ENCODE measurements at places on chromosomes 4 and X. TPM values are rescaled to one million over a fixed set of nuclear protein-coding genes. Genes with fewer than 3 reads are reported as not detected.

The SPANXA1 gene
- 3.2 TPM for total RNA-seq

GRCh38 chrX:1111601-1112300, 100.7 kb downstream of the CRLF2 start:
- no peaks in the 10 kb centered on the region for H3K27me3 ChIP-seq
- H3K4me3 ChIP-seq = no peak overlapping the region

DNA sequence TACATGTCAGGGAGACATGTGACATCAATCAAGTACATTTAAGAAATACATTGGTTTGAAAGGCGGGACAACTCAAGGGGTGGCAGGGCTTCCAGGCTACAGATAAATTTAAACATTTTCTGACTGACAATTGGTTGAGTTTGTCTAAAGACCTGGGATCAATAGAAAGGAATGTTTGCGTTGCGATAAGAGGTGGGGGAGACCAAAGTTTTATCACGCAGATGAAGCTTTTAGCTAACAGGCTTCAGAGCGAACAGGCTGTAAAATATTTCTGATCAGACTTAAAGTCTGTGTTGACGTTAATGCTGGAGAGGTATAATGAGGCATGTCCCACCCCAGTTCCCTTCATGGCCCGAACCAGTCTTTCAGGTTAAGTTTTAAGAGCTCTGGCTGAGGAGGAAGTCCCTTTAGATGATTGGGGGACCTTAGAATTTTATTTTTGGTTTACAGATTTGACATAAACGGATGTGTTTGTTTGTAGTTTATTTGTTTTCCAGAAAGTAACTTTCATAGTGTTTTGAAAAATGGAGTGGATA, 346.7 kb upstream of the RASGEF1B start:
- H3K36me3 ChIP-seq = no peaks in the 10 kb centered on the region
- H3K27me3 ChIP-seq = no peaks in the 10 kb centered on the region
- no peak overlapping the region for H3K27ac ChIP-seq
- DNase-seq = no peak

GRCh38 chr4:52507774-52508173, 151.3 kb downstream of the USP46 start:
- no peak for DNase-seq
- no peaks in the 10 kb centered on the region for H3K36me3 ChIP-seq
- no peaks in the 10 kb centered on the region for H3K27me3 ChIP-seq
- H3K4me1 ChIP-seq = no peaks in the 10 kb centered on the region

DNA sequence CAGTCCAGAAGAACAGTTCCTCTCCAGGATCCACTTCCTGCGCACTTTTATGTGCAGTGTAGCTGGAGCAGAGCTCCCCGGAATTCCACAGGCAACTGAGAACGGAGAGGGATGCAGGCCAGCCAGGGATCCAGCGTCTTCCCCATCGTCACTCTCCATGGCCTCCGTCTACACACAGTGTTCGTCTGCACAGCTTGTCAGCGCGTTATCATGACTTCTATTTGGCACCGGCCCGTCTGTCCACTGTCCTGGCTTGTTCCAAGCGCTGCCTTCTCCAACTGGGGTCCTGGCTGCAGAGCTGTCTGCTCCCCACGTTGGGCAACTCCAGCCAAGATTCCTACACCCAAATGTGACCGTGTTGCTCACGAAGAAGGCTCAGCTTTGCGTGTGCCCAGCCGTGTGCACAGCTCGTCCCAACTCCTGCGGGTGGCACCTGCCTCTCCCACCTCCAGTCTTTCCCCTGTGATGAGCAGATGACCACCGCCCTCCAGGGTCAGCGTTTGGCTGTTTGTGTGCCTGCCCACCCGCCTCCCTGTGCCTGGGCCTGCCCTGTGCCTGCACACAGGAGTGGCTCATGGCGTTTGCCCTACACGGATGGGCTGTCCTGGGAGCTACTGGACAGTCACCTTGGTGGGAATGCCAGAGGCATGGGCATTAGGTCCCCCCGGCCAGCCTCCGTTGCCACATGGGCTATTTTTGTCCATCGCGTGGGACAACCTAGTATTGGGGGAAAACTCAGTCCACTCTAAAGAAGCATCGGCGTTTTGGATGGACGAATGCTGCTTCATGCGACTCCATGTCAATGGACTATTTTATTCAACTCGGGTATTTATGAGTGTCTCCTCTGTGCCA, 2.2 kb upstream of the CTBP1 start:
- H3K36me3 ChIP-seq = no peaks in the 10 kb centered on the region
- no peaks in the 10 kb centered on the region for H3K27me3 ChIP-seq
- DNase-seq = no peak

GRCh38 chr4:37728064-37728463, 41.9 kb upstream of the RELL1 start:
- no peaks in the 10 kb centered on the region for H3K36me3 ChIP-seq
- H3K4me1 ChIP-seq = no peaks in the 10 kb centered on the region
- H3K4me3 ChIP-seq = no peak overlapping the region
- H3K27ac ChIP-seq = no peak overlapping the region
- no peak for DNase-seq

DNA sequence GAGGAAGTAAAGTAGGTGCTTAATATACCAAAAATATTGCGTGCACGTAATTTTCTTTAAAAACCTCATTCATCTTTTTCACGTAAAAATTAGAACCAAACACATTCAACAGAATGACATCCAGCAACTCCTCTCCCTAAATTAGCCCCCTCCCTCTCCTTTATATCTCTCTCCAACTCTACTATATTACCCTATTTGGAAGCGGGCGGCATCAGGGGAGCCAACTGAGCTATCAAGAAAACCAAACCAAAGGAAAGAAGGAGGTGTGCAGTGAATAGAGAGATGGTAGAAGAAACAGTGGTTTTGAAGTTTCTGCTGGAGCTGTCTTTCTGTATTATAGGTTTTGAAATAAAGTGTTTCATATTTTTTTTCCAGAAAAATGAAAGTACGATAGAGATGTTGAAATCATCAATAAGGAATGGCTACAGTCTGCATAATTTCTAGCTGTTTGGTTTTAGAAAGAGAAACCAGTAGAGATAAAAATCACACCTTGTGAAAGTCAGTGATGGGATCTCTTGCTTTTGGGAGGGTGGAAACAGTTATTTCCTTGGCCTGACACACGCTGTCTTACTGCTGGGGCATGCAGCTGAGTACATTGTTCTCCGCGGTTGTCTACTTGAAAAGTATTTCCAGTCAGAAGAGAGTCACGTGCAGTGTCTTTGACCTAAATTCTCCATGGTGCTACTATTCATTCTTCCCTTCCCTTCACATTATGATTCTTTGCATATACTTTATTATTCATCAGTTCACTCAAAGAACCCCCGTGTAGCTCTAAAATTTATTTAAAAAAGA, 94.1 kb upstream of the WDR17 start:
- no peaks in the 10 kb centered on the region for H3K36me3 ChIP-seq
- H3K27me3 ChIP-seq = no peaks in the 10 kb centered on the region

DNA sequence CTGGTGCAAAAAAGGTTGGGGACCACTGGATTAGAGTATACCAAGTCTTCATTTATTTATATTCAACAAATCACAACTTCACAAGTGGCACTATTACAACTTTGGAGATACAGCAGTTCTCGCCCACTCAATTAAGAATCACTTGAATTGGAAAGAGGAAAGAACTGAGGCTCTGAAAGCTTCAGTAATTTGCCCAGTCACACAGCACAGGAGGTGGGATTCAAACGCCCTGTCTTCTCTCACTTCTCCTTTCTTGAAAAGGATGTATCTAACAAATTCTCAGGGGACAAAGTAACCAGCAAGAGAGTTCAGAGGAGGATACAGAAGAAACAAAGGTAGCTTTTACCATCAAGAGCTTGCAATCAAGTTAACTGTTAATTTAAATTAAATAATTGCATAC, 12.4 kb downstream of the SMIM14 start:
- no peak for DNase-seq
- no peaks in the 10 kb centered on the region for H3K4me1 ChIP-seq
- H3K27me3 ChIP-seq = no peaks in the 10 kb centered on the region
- H3K36me3 ChIP-seq = no peaks in the 10 kb centered on the region
- H3K27ac ChIP-seq = no peak overlapping the region

The PPA2 gene
- total RNA-seq = 54.0 TPM

GRCh38 chr4:77849278-77849965, 13.2 kb upstream of the MRPL1 start:
- no peaks in the 10 kb centered on the region for H3K27me3 ChIP-seq
- H3K27ac ChIP-seq = no peak overlapping the region
- H3K4me3 ChIP-seq = no peak overlapping the region
- no peak for DNase-seq

The NEIL3 gene
- 0.59 TPM for total RNA-seq

DNA sequence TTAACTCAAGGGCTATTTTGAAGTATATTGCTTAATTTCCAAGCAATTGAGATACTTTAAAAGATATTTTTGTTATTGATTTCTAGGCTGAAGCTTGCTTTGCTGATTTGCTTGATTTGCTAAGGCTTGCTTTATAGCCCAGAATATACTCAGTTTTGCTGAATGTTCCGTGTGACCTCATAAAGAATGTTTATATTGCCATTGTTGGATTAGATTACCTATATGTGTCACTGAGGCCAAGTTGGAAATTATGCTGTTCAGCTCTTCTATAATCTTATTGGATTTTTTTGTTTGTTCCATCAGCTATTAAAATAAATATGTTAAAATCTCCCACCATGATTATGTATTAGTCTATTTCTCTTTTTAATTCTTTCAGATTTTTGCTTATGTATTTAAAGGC, 13.0 kb downstream of the TBC1D19 start:
- no peak overlapping the region for H3K4me3 ChIP-seq
- no peaks in the 10 kb centered on the region for H3K4me1 ChIP-seq
- no peaks in the 10 kb centered on the region for H3K27me3 ChIP-seq
- no peaks in the 10 kb centered on the region for H3K36me3 ChIP-seq

The PIM2 gene
- 12.1 TPM for total RNA-seq

The ALPK1 gene
- total RNA-seq = 13.7 TPM

- H3K27ac ChIP-seq = peak overlapping the region; percentile 71
- no peaks in the 10 kb centered on the region for H3K27me3 ChIP-seq
- peak overlapping the region; percentile 1 for H3K4me3 ChIP-seq
Measured at GRCh38 chr4:88600176-88600838, 8.0 kb downstream of the HERC3 start.

The CFAP299 gene
- not detected for total RNA-seq

- no peaks in the 10 kb centered on the region for H3K36me3 ChIP-seq
- DNase-seq = no peak
- H3K27me3 ChIP-seq = no peaks in the 10 kb centered on the region
- H3K27ac ChIP-seq = no peak overlapping the region
Measured at GRCh38 chr4:2180410-2180809, 61.5 kb downstream of the HAUS3 start.

- H3K27ac ChIP-seq = no peak overlapping the region
- H3K36me3 ChIP-seq = no peaks in the 10 kb centered on the region
- no peak for DNase-seq
- H3K4me3 ChIP-seq = no peak overlapping the region
Measured at GRCh38 chr4:25096981-25097443, 63.2 kb downstream of the SEPSECS start.

The NAT8L gene
- total RNA-seq = 36.4 TPM

The PHKA2 gene
- total RNA-seq = 55.8 TPM

DNA sequence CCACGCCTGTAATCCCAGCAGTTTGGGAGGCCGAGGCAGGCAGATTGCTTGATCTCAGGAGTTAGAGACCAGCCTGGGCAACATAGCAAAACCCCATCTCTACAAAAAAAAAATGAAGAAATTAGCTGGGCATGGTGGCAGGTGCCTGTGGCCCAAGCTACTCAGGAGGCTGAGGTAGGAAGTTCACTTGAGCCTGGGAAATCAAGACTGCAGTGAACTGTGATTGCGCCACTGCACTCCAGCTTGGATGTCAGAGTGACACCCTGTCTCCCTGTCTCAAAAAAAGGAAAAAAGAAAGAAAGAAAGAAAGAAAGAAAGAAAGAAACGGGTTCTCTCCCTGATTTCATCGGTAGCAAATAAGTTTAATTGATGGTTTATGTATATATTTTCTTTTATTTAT, 64.6 kb upstream of the ESX1 start:
- no peak for DNase-seq
- no peaks in the 10 kb centered on the region for H3K27me3 ChIP-seq

GRCh38 chr4:139247700-139248238, 32.3 kb downstream of the MGARP start:
- H3K27me3 ChIP-seq = no peaks in the 10 kb centered on the region
- no peak overlapping the region for H3K4me3 ChIP-seq
- H3K27ac ChIP-seq = no peak overlapping the region
- DNase-seq = no peak
- H3K36me3 ChIP-seq = no peaks in the 10 kb centered on the region
- H3K4me1 ChIP-seq = no peaks in the 10 kb centered on the region

DNA sequence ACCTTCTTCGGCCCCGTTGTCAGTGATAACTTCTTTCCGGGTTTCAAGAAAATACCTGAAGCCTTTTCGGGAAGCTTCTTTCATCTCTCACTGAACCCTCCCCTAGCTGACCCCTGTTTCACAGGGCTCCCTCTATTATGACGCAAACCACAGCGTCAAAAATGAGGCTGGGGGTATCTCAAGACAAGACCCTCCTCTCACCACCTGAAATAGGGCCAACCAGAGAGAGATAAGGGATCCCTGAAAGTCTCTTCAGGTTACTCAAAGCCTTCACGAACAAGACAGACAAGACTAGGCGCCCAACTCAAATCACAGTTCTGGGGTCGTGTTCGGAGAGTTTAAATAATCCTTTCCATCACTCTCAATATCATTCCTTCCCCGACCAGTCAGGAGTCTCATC, 1.2 kb downstream of the PHF8 start:
- no peaks in the 10 kb centered on the region for H3K27me3 ChIP-seq
- H3K27ac ChIP-seq = peak overlapping the region; percentile 93
- DNase-seq = no peak
- peak overlapping the region; percentile 58 for H3K4me3 ChIP-seq
- H3K36me3 ChIP-seq = no peaks in the 10 kb centered on the region
- no peaks in the 10 kb centered on the region for H3K4me1 ChIP-seq

- H3K27me3 ChIP-seq = no peaks in the 10 kb centered on the region
- no peaks in the 10 kb centered on the region for H3K4me1 ChIP-seq
- no peak overlapping the region for H3K27ac ChIP-seq
- H3K4me3 ChIP-seq = no peak overlapping the region
- no peaks in the 10 kb centered on the region for H3K36me3 ChIP-seq
Measured at GRCh38 chr4:110165382-110166286, 32.8 kb downstream of the ELOVL6 start.

DNA sequence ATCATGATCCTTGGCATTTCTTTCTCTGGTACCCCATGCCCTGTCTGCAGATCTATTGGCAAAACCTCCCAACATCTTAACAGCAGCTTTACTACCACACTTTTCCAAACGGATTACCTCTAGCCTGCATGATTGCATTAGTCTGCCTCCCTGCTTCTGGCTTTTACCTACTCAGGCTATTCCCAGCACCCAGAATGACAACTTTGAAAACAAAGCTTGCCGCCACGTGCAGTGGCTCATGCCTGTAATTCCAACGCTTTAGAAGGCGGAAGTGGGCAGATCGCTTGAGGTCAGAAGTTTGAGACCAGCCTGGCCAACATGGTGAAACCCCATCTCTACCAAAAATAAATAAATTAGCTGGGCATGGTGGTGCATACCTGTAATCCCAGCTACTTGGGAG, 60.2 kb downstream of the UBE2K start:
- no peak for DNase-seq
- no peaks in the 10 kb centered on the region for H3K27me3 ChIP-seq
- no peaks in the 10 kb centered on the region for H3K36me3 ChIP-seq
- H3K4me3 ChIP-seq = no peak overlapping the region
